Stimulated activated CD8-positive, alpha-beta memory T cell treated with anti-CD3 and anti-CD28 coated beads, Interleukin-4, amount 100 ng/mL, for 4 hours (primary cell): ENCODE measurements at places on chromosomes 2 and 18.

GRCh38 chr2:69917852-69918251 lies 2.9 kb downstream of the MXD1 start:
- DNase-seq = no peak

DNA sequence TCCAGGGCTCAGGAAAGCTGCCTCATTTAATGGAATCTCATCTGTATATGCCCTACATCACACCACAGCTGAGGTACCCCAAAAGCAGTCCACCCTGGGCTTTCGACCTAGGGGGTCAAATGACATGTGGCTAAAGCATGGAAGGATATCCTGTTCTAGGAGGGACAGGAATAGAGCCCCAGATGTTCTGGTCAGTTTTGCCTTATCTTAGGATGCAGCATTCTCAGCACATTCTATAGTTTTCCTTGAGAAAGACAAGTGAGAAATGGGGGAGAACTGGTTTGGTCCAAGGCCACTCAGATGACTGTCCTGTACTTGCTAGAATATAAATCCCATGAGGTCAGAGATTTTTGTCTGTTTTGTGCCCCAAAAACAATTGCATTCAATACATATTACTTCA lies 688.0 kb upstream of the ZEB2 start:
- no peak for DNase-seq

DNA sequence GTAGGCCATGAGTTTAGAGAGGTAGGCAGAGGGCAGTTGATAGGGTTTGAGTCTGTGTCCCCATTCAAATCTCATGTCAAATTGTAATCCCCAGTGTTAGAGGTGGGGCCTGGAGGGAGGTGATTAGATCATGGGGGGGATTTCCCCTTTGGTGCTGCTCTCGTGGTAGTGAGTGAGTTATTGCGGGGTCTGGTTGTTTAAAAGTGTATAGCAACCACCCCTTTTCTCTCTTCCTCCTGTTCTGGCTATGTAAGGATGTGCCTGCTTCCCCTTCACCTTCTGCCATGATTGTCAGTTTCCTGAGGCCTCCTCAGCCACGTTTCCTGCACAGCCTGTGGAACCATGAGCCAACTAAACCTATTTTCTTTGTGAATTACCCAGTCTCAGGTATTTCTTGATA lies 25.5 kb downstream of the MARCHF4 start:
- DNase-seq = no peak

DNA sequence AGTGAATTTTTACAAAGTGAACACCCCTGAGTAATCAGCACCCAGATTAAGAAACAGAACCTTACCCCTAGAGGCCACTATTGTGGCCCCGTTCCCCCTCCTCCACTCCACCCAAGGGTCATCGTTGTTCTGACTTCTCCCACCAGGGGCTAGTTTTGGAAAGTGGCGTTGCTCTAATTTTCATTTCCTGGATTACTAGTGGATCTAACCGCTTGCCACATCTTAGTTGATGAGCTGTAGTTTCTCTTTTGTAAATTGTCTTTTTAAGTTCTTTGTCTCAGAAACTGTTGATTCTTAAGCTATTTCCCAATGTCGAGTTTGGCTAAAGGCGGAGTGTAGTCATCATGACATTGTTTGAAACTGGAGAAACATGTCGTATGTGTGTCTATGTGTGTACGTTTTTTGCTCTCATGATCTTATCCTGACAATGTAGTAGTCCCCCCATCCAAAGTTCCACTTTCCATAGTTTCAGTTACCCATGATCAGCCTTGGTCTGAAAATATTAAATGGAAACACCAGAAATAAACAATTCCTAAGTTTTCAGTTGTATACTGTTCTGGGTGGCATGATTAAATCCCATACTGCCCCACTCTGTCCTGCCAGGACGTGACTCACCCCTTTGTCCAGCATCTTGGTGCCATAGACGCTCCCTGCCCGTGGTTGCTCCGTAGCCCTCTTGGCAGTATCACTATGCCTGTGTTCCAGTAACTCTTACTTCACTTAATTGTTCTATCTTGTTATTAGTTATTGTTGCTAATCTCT lies 71.0 kb upstream of the SP3 start:
- DNase-seq = no peak

- DNase-seq = no peak
These were observed 166.9 kb downstream of the VWC2L start for GRCh38 chr2:214577769-214578168.

DNA sequence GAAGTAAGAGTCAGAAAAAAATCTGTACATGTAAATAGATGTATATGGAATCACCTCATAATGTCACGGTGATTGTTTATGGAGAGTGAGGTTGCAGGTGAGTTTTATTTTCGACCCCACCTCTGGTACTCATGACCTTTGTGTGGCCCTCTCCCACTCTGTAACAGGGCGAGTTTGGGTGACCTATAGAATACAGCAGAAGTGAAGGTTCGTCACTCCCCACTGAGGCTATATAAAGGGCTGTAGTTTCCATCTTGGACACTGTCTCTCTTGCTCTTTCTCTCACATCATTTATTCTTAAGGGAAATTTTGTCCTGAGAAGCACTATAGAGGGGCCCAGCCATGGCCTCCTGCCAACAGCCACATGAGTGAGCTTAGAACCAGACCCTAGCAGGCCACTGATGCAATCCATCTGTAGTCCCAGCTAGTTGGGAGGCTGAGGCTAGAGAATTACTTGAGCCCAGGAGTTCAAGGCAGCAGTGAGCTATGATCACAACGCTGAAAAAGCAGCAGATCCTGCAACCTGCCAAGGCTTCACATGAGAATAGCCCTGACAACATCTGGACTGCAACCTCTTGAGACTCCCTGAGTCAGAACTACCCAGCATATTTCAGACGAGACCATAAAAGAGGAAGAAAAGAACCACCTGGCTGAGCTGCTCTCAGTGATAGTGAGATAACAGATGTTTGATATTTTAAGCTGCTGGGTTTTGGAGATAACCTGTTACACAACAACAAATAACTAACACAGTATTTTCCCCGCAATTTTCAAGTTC lies 74.3 kb upstream of the SLC1A4 start:
- DNase-seq = no peak

- DNase-seq = no peak
These were observed 20.9 kb upstream of the SLC35F5 start for GRCh38 chr2:113777371-113777770.
